ENCODE measurements at places on chromosomes 16 and 17. TPM values are rescaled to one million over a fixed set of nuclear protein-coding genes. Genes with fewer than 3 reads are reported as not detected.

DNA sequence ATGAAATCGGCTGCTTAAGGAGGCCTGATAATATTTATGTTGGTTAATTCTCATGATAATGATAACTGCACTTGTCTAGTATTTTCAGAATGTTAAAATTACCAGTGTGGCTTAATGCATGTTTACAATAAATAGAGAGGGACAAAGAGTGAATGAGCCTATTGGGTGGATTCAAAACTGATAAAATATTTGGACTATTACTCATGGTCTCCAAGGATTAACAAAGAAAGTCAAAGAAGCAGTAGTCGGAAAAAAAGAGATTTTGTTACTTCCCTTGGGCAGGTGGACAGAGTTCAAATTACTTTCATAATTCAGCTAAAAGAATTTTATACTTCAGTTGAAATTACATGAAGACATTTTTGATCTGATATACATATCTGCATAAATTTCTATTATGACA, 258.2 kb upstream of the PMFBP1 start:
- no peak for DNase-seq

DNA sequence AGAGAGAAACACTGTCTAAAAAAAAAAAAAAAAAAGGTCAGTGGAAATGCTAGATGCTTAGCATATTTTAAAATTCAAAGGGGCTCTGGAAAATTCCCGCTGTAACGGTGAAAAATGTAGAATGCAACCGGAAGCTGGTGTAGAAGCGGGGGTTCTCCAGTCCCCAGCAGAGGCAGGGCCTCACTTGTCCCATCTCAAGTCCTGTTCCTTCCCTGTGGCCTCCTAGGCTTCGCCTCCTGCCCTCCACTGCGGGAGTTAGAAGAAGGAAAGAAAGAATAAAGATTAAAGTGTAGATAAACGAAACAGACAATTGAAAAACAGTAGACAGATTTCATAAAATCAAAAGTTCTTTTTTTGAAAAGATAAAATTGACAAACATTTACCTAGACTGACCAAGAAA, 14.8 kb upstream of the ZNF287 start:
- no peak for DNase-seq

GRCh38 chr17:7147772-7148171, 31.4 kb downstream of the ASGR1 start:
- DNase-seq, result no peak

GRCh38 chr17:44400226-44400847, 10.9 kb upstream of the ITGA2B start:
- DNase-seq, result no peak

DNA sequence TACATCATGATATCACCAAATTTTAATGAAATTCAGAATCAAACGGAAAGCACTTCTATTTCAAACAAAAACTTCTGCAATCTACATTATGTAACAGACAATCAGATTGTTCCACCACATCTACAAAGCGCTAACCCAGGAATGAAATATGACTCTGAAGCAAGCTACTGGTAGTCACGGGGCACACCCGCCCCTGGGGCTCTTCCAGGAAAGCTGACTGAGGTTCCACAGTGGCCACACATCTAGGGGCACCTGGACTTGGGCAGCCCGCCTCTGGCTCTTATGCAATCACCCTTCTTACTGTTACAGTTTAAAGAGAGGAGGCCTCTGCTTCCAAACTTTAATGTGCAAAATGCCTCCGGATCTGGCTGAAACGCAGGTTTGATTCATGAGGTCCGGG, 27.5 kb downstream of the ZCCHC14 start:
- DNase-seq, result peak; percentile 89

DNA sequence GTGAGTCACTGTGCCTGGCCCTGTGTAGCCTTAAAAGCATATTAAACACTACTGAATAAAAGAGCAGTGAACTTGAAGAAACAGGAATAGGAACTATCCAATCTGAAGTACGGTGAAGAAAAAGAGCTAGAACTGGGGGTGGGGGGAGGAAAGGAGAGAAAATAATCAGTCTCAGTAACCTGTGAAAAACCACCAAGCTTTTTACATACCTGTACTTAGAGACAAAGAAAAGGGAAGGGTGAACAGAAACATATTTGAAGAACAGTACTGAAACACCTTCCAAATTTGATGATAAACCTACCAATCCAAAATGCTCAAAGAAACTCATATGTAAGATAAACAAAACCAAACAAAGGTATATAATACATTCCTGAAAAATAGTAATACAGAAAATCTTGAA, 77.5 kb downstream of the USP32 start:
- DNase-seq, result no peak

- peak; percentile 40 for DNase-seq
Observed at GRCh38 chr16:84054916-84055315, 12.3 kb upstream of the SLC38A8 start.

DNA sequence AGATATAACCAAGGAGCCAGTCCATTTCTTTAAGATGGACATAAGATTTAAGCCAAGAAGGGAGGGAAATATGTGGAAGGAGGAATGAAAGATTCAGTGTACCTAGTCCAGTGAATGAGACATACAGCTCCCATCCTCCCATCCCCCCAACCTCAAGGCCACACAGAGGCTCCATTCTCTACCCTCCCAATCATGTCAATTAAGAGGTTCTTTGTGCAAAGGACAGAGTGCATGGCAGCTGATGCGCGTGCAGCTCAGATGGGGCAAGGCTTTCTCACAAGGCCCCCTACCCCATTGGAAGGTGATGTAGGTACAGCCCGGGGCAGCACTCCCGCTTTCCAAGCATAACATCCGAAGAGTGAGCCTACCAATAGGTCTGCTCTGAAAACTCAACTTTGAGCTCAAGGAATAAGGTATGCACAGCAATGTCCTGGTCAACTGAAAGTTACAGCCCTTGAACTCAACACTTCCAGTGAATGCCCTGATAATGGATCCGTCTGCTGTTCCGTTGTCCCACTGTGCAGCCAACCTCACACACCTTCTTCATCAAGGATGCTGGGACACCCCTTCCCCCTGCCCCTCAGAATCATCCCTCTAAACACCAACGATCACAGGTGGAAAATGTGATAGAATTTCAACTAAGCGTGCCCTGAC, 458.1 kb downstream of the SOX9 start:
- DNase-seq, result no peak

- no peak for DNase-seq
Observed at GRCh38 chr16:79986352-79986751, 385.8 kb upstream of the MAF start.

- no peak for DNase-seq
Observed at GRCh38 chr17:76048025-76048605, 21.0 kb upstream of the EVPL start.

- no peak for DNase-seq
Observed at GRCh38 chr16:79316004-79316458, 284.5 kb downstream of the MAF start.

DNA sequence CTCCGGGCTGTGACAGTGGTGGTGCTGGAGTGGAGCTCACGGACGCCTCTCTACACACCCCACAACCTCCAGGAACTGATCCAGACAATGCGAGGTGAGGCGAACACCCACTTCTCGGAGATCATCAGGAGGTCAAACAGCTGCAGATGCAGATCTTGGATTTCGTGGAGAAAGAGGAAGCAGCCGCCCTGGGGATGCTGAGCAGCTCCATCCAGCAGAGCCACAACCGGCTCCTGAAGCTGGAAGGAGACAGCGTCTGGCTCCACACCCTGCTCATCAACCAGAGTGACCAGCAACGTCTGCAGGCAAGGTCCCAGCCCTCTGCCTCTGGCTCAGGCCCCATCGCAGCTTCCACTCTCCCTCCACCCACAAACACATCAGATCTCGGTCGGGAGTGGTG, 13.2 kb upstream of the SLC16A5 start:
- DNase-seq, result no peak

DNA sequence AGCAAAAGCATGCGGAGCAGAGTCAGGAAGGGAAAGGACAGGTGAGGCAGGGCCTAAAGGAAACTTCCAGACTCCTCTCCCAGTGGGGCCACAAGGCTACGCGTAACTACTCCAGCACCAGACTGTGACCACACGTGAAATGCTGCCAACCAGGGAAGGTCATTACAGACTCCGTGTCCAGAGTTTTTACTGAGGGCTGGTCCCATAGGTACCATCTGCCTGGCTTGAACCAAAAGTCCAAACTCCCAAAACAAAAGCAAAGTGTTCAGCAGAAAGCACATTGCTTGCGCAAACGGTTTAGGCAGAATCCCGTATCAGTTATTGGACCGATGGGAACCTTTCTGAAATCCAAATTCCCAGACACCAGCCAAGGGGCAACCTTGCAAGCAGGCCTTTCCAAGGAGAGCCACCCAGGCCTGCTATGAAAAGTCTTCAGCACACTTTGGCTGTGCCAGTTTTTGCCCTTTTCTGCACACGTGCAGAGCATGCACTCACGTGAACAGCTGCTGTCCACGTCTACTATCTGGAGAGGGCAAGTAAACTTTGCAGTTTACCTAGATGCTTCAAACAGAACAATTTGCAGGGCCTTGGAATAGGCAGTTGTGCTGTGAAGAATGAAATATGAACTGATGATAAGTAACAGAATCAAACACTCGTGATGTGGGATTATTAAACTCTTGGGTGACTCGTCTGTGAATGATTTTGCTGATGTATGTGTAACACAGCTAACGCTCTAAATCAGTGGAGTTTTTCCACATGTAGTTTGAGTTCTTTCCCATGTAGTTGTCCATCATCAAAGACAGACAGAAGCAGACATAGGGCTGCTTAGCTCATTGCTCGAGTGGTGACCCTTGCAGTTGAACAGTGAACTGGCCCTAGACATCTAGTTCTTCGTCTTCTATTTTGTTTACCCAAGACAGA, 58.1 kb upstream of the CRISPLD2 start:
- no peak for DNase-seq

DNA sequence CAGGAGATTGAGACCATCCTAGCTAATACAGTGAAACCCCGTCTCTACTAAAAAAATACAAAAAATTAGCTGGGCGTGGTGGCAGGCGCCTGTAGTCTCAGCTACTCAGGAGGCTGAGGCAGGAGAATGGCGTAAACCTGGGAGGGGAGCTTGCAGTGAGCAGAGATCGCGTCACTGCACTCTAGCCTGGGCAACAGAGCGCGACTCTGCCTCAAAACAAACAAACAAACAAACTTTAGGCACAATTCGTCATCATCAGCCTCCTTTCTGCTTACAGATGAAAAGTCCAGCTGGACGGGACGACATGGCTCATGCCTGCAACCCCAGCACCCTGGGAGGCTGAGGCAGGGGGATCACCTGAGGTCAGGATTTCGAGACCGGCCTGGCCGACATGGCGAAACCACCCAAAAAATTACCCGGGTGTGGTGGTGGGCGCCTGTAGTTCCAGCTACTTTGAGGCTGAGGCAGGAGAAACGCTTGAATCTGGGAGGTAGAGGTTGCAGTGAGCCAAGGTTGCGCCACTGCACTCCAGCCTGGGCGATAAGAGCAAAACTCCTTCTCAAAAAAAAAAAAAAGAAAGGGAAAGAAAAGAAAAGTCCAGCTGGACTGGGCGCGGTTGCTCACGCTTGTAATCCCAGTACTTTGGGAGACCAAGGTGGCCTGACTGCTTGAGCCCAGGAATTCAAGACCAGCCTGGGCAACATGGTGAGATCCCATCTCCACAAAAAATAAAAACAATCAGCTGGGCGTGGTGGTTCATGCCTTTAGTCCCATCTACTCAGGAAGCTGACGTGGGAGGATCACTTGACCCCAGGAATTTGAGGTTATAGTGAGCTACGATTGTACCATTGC, 1.5 kb upstream of the SPIRE2 start:
- no peak for DNase-seq

- peak; percentile 84 for DNase-seq
Observed at GRCh38 chr16:86984991-86985647, 332.1 kb downstream of the C16orf95 start.

DNA sequence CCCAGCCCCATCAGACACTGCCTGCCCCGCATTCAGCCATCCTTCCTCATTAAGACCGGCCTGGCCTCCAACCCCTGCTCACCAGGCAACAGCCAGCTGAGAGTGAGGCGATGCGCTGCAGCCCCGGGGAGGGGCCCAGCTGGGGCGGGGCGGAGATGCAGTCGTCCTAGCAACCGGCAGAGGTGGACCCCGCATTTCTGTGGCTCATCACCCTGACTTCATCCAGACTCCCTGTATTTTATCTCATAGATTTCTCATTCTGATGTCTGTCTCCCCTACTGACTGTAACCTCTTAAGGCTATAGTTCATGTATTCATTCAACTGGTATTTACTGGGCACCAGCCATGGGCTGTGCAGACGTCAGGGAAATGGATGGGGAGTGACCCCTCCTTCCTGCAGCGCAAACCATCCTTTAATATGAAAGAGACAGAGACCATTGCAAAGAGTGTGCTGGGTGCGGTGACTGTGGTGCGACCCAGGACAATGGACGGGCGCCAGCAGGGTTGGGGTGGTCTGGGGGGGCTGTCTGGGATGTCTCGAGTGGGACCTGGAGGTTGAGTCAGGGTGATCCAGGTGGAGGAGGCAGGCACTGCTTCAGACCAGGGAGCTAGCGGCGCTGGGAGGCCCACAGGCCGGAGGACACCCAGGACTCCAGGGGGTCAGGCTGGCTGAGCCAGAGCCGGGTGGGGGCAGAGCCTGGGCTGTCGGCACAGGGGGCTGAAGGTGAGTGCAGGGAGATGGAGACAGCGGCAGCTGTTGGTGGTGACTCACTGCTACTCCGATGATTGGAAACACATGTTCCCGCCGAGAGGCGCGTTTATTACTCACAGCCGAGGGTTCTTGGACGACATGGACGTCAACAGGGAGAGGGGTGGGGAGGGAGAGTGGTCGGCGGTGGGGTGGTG, 10.5 kb upstream of the TIMP2 start:
- peak; percentile 85 for DNase-seq

DNA sequence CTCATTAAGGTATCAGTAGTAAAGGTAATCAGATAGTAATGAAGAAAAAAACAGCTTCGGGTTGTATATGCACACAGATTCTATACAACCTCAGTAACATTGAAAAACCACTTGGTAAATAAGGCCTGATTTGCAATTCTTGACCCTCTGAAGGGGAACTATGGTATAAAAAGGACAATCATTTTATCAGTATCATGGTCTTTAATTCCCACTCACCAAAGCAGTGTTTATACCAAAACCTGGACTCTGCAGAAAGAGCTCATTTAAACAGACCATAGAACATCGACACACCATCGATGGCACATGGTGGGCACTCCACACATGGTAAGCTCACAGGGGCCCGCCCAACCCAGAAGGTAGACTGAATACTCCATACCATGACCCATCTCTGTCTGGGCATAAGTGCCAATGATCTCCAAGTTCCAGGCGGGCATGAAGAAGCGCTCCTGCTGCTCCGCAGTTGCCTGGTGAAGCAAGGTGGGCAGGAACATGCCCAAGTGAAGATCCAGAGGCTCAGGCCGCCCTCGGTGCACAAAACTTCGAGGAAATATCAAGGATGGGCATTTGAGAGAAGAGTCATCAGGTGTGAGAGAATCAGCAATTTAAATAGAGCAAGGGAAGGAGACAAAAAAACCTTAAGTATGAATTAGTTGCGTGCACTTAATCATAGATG, 19.0 kb downstream of the ACOX1 start:
- no peak for DNase-seq

- DNase-seq, result peak; percentile 88
Observed at GRCh38 chr17:42895185-42895555, 5.4 kb upstream of the G6PC1 start.

The SEZ6 gene
- total RNA-seq, result not detected

The CES3 gene
- total RNA-seq, result 1.0 TPM

The KRT20 gene
- total RNA-seq, result not detected

The PLEKHG4 gene
- total RNA-seq, result 2.5 TPM

The TBC1D3B gene
- total RNA-seq, result 13.8 TPM

The CCDC144A gene
- 18.6 TPM for total RNA-seq

The CMIP gene
- 96.3 TPM for total RNA-seq

The ALDH3A2 gene
- total RNA-seq, result 55.7 TPM

All from aorta (tissue), 5 donors.